Kidney glomerular epithelial cell (primary cell): ENCODE measurements at places on chromosomes 2 and 18.

GRCh38 chr2:175476374-175476773, 294.9 kb upstream of the ATP5MC3 start:
- no peak for DNase-seq

- peak; percentile 61 for DNase-seq
Observed at GRCh38 chr2:113711851-113712250, 44.6 kb downstream of the SLC35F5 start.

- DNase-seq, result no peak
Observed at GRCh38 chr2:46854260-46854659, 61.3 kb downstream of the MCFD2 start.

DNA sequence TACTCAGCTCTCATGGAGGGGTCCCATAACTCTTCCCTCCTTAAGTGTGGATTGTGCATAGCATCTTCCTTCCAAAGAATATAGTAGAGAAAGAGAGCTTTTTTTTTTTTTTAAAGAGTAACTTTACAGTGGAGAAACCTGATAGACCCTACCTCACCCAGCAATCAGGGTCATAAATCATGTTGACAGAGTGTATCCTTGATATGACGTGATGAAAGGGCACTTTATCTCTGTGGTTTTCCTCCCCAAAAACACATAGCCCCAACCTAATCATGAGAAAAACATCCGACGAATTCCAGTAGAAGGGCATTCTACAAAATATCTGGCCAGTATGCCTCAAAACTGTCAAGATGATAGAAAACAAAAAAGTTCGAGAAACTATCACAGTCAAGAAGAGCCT, 29.5 kb upstream of the MEIS1 start:
- DNase-seq, result no peak

- no peak for DNase-seq
Observed at GRCh38 chr2:26652361-26653041, 11.3 kb upstream of the CIB4 start.

- DNase-seq, result no peak
Observed at GRCh38 chr2:152241948-152242729, 66.6 kb upstream of the STAM2 start.

GRCh38 chr18:11081009-11081532, 68.3 kb downstream of the PIEZO2 start:
- DNase-seq, result no peak

- no peak for DNase-seq
Observed at GRCh38 chr18:23932385-23933067, 82.0 kb upstream of the TTC39C start.

GRCh38 chr2:71877636-71878035, 270.0 kb downstream of the CYP26B1 start:
- DNase-seq, result no peak

DNA sequence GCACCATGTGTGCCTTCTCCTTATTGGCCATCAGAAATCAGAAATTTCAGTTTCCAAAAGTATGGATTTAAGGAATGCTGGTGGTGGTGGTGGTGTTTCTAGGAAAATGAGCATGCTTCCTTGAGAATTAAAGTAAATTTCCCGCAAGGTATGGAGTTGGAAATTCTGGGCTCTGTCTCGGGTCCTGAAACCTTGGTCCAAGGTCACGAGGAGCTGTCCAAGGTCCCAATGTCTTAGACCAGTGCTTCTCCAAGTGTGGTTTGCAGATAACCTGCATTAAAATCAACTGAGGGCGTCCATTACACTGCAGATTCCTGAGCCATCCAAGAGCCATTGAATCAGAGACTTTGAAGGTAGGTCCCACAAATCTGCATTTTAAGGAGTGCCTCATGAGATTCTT, 210.9 kb upstream of the PKDCC start:
- peak; percentile 3 for DNase-seq

DNA sequence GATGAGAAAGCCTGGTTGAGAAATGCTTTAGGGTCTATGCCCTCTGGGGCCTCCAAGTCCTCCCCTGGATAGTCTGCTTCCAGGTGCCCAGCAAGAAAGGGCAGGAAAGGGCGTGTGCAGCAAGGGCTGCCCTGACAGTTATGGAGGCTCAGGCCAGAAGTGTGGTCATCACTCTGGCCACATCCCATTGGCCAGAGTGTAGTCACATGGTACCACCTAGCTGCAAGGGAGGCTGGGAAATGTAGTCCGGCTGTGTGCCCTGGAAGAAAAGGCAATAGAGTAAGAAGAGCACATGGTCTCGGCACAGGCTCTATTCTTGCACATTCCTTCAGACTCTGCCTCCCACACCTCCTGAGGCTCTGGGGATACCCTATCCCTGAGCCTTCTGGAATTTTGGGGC, 35.7 kb downstream of the ODC1 start:
- no peak for DNase-seq

DNA sequence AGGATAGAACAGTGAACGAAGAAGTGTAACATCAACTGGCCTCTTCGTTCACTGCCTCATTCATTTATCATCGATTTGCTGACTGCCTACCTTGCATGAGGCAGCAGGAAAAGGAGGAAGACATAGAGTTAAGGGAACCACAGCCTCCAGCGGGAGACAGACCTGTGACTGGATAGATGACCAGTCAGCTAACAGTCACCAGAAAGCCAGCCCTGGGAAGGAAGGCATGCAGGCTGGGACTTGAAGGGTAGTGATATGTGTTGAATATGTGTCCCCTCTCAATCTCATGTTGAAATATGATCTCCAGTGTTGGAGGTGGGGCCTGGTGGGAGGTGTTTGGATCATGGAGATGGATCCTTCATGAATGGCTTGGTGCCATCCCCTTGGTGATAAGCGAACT, 58.3 kb downstream of the CTIF start:
- no peak for DNase-seq

DNA sequence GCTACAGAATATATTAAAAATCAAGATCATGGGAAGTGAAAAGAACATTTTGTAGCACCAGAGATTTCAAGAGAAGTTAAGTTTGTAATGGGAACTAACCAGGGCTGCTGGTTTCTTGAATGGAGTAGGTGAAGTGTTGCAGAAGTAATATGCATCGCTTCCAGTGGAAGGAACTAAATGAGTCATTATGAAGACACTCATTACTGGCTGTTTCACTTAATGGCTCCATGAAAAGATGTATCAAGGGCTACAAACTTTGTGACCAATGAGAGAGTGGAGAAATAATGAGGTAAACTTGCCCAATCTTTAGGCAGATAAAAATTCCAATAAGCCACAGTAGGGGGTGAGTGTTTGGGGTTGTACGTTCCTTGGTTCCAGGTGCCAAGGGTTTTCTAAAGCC, 380.4 kb upstream of the POU3F3 start:
- DNase-seq, result no peak

- DNase-seq, result no peak
Observed at GRCh38 chr2:11541693-11542274, 7.9 kb downstream of the GREB1 start.

GRCh38 chr2:129176375-129176774, 803.1 kb upstream of the RAB6C start:
- no peak for DNase-seq

DNA sequence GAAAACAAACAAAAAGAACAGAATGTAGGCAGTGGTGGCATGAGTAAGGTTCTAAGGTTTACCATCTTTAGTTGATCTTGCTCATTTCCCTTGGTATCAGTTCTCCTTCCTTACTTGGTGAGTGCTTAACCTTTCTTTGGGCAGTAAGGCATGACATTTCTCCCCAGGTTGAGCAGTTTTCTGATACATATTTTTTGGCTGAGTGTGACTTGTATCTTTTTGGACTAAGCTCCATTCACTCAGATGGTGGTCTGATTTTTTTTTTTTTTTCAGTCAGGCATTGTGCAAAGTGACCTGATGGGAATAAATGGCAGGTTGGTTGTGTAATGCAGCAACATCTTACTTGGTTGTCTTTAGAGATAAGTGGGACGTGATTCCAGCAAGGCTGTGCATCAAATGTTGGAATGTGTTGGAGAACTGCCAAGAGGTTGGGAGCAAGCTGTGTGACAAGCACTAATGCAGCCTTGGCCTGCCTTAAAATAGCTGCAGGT, 15.1 kb downstream of the SPTBN1 start:
- DNase-seq, result peak; percentile 88

- peak; percentile 32 for DNase-seq
Observed at GRCh38 chr2:111534910-111535352, 349.1 kb downstream of the ANAPC1 start.

- no peak for DNase-seq
Observed at GRCh38 chr2:71824436-71824835, 323.2 kb downstream of the CYP26B1 start.

DNA sequence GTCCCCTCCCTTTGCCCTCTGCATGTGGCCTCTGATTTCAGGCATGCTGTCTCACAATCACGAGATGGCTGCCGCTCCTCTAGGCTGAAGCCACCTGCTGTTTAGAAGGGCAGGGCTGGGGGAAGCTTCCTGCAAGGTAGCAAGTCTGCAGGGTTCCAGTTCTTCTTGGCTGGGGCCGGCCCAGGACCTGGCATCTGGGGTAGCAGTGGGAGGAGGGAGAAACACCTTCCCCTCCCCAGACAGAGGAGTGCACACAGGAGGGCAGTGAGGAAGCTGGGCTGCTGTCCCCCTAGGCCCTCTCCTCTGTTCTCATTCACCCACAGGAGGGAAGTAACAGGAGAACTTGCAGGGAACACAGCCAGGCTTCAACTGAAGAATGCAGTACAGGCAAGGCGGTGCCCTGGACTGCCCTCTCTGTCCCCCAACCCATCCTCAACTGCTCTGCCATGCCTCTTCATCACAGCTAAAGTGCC, 345.9 kb upstream of the HS6ST1 start:
- no peak for DNase-seq

DNA sequence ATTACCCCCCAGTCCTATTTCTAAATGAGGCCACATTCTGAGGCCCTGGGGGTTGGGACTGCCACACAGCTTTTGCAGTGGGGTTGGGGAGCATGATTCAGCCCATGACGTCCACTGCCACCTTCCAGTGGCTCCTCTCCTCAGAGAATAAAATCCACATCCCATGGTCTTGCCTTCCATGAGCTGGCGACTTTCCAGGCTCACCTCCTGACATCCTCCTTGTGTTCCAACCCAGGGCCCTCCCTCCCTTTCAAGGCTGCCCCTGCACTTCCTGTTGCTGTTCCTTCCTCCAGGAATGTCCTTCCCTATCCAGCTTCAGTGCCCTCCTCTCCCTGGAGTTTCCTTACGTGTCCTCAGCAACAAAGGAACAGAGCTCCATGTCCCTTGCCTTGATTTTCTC, 187.3 kb upstream of the ID2 start:
- DNase-seq, result peak; percentile 33
